ENCODE measurements at places on chromosomes 16 and 17.

GRCh38 chr16:2331199-2331930 is 9.2 kb downstream of the ABCA3 start:
- DNase-seq = no peak

- peak; percentile 73 for DNase-seq
Observed at GRCh38 chr17:80826955-80827645, 164.5 kb upstream of the CHMP6 start.

DNA sequence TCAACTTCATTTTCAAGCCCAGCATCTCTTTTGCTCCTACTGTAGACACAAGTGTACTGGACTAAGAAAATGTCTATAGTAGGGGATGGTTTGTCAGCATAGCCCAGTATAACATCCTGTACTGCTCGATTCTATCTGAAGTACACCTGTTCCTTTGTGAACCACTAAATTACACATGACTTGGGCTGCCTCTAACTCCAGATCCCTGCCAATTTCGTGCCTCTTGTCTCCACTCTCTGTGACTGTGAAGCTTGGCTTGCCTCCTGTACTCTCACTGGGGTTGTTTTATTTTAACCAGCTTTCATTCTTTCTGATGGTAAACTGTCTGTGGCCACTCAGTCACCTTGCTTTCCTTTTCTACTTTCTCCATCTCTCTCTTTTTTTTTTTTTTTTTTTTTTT is 24.5 kb downstream of the GFOD2 start:
- DNase-seq = no peak

- no peak for DNase-seq
Observed at GRCh38 chr17:68658999-68659780, 58.0 kb upstream of the FAM20A start.

GRCh38 chr17:7922269-7922844 is 6.3 kb upstream of the RNF227 start:
- DNase-seq = no peak

DNA sequence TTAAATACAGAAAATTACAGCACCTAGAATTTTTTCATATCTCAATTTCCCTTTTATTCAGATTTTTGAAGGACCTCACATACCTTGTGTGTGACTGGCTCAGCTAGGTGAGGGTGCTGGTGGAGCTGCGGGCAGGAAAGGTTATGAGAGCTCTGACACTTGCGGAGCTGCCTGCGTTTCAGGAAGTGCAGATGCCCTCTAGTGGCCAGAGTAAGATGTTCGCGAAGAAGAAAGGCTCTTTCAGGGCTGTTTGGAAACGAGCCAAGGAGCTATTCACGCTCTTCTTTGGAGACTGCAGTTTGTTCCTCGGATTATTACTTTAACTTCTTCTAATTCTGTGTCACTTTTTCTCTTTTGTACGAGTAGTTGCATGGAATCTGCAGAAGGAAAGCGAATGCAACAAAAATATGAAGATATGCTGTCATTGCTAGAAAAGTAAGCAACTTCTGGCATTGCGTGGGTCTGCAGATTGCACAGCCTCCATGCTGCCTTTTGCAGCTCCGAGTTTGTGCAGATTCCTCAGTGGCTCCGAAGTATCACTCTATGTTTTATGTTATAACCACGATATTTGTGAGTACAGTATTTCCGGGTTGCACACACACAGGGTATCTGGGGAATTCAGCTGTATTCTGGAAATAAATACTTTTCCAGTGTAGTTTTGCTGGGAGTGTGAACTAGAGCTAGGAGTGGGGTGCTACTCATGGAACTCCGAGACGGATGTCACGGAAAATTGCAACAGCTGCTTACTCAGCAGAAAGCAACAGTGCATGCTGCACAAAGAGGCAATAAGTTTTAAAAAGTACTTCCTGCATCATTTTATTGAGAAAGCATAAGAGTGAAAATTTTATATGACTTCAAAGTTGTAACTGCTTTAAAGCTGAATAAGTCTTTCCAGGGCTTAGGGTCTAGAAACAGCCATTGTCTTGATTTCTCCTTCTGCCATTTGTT is 46.3 kb downstream of the DNAH9 start:
- DNase-seq = peak; percentile 94

DNA sequence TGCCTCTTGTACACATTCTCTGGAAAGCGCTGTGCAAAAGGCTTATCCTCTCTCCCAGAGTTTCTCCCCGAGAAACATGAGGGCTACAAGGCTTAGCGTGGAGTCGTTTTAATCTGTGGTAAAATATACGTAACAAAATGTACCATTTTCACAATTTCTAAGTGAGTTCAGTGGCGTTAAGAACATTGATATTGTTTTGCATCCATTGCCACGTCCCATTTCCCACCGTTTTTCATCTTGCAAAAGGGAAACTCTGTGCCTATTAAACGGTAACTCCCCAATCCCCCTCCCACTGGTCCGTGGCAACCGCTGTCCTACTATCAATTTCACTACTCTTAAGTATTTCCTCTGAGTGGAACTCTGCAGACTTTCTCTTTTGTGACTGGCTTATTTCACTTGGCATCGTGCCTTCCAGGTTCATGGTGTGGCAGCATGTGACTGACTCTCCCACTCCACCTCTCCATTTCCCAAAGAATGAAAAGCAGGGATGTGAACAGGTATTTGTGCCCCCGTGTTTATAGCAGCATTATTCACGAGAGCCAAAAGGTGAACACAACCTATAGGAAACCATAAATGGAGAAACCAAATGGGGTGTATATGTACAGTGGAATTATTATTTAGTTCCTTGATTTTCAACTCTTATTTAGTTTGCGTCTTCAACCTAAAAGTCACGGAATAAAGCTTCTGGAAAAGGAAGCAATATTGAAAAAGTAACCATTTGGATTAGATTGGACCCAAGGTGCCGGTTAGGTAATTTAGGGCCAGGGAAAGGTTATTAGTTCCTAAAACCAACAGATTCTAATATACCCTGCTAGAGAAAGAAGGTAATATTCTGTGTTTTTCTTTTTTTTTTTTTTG is 1.1 kb upstream of the USP32 start:
- DNase-seq = peak; percentile 32

DNA sequence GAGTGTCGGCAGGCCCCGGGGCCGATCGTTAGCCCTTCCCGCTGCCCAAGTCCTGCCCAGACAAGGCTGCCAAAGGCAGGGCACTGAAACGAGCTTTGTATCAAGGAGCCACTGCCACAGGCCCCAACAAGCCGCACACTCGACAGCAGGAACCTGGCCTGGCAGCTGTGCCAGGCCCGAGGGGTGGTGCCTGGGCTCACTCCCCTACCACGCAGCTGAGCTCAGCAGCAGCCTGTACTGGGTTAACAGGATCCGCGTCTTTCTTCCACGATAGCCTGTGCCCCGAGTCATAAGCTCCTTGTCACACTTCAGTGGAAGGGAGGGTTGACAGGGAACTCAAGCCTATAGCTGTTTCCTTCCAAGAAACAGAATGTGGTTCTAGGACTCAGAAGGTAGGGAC is 87.9 kb downstream of the ABR start:
- no peak for DNase-seq

DNA sequence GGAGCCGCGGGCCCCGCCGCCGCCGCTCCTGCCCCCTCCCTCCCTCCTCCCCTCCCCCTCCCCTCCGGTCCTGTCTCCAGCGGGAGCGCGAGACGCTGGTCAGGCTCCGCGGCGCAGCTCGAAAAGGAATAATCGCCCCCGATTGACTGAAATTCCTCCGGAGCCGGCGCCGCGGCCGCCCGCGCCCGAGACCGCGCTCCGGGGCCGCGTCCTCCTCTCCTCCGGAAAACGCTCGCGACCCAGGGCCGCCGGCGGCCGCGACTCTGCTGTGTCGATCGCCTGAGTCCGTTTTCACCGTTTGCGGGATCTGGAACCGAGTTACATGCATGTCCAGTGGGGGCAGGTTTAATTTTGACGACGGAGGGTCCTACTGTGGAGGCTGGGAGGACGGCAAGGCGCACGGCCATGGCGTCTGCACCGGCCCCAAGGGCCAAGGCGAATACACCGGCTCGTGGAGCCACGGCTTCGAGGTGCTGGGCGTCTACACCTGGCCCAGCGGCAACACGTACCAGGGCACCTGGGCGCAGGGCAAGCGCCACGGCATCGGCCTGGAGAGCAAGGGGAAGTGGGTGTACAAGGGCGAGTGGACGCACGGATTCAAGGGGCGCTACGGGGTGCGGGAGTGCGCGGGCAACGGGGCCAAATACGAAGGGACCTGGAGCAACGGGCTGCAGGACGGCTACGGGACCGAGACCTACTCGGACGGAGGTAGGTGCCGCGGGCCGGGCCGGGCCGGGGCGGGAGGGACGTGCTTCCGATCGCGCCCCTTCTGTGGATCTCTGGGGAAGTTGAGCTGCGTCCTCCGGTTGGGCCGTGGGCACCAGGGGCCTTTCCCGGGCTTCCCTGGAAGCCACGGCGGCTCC is 744 bp downstream of the JPH3 start:
- no peak for DNase-seq

DNA sequence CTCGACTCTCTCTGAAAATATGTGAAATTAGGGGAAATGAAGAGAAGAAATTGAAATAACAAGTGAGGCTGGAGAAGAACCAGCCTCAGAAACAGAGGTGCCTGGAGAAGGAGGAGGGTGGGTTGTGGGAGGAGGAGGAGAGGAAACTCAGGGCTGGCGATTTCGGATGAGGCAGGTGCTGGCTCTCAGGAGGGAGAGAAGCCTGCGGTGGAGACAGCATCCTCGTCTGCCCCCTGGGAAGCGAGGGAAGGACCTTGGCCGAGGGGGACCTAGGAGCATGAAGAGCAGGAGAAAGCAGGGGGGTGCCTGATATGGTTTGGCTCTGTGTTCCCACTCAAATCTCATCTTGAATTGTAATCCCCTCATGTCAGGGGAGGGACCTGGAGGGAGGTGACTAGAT is 264.7 kb upstream of the TNRC6C start:
- DNase-seq = no peak

- DNase-seq = no peak
Observed at GRCh38 chr16:17362946-17363345, 107.8 kb downstream of the XYLT1 start.

Data from Ammon's horn (tissue), 1 donor.